ENCODE measurements at places on chromosomes 7 and 10.

DNA sequence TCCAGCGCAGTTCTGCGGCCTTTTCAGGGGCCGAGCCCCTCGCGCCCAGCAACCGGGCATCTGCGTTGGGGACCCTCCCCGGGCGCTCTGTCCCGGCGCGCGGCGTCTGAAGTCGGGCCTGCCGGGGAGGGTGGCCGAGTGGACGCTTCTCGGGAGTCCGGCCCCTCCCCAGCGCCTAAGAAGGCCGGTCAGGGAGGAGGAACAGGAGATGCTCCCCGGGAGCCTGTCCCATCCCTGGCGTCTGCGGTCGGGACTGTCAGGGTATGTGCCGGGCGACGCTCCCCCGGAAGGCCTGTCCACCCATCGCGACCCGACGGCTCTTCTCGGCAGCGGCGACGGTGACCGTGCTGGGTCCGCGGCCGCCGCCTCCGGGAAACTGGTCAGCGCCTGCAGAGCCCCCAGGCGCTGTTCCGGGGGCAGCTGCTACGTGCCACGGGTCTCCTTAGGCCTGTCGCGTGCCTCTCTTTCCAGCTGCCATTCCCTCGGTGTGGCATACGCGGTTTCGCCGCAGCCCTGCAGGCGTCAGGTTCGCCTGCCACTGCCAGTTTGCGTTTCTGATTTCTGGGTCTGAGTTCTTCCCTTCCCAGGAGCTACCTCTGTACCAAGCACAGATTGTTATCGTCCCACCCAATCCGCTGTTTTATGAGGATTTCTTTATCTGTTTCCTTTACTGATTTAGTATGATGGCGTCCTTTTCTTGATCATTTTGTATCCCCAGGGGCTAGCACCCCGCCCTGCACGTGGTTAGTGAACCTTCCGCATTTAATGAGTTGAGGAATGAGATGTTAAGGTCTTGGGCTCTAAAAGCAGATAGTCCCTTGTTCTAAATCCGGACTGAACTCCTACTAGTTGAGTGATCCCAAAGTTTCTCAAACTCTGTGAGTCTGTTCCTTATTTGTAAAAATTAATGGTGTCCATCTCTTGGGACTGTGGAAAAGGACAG is 782 bp downstream of the IFIT5 start:
- peak; percentile 28 for DNase-seq

DNA sequence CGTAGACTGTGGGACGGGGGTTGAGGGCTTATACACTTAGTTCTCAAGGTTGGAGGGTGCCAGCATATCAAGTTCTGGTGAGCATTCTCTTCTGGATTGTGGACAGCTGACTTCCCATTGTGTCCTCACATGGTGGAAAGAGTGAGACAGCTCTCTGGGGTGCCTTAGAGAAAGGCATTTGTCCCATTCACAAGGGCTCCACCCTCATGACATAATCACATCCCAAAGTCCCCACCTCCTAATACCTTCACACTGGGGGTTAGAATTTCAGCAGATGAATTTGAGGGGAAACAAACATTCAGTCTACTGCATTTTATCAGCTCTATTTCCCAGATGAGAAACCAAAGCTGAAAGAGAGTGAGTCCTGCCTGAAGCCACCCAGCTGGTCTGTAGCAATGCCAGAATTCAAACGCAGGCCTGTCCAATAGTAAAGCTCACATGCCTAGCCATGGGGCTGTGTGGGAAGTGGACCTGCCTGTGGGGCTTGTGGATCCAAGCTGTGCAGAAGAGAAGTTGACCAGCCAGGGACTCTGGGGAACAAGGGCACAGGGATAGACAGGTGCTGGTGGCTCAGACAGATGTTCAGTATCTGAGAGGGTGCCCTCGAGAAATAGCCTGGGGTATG is 34.9 kb upstream of the LOXL4 start:
- DNase-seq: no peak

DNA sequence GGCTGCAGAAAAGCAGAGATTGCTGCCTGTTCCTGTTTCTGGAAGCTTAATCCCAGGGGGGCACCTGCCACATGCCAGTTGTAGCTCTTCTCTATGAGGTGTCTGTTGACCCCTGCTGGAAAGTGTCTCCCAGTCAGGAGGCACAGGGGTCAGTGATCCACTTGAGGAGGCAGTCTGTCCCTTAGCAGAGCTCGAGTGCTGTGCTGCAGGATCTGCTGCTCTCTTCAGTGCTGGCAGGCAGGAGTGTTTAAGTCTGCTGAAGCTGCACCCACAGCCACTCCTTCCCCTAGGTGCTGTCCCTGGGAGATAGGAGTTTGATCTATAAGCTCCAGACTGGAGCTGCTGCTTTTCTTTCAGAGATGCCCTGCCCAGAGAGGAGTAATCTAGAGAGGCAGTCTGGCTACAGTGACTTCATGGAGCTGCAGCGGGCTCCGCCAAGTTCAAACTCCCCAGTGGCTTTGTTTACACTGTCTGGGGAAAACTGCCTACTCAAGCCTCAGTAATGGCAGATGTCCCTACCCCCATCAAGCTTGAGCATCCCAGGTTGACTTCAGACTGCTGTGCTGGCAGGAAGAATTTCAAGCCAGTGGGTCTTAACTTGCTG is 57.6 kb upstream of the CROT start:
- no peak for DNase-seq

DNA sequence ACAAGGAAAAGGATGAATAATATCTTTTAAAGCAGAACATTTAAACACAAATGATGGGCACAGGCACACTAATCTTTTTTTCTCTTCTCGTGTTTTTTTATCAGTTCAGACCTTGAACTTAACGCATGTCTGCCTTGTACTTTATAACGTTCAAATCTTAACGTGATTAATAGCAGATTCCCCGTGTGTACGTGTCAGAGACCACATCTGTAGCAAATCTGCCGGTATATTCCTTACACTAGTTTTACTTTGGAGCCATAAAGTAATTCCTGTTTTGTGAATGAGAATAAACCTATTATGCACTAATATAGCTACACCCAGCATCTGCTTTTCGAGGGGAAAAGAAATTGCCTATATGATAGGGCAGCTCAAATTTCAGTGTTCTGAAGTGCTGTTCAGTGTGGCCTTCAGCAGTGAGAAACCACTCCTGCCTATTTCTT is 166.0 kb upstream of the TCF7L2 start:
- DNase-seq: no peak

GRCh38 chr10:65413001-65413400 is 1512.8 kb upstream of the LRRTM3 start:
- DNase-seq: no peak

DNA sequence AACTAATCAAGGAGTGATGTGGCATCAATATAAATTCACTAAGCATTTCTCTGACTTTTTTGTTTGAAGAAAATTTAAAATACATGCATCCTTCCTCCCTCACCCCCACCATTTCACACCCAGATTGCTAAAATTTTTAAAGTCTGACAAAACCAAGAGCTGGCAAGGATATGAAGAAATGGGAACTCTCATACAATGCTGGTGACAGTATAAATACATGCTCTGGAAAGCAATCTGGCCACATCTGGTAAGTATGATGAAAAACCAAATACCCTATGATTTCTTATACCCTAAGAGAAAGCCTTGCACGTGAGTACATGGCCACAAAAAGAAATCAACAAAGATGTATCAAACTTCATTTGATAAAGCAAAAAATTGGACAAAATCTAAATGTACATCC is 31.2 kb downstream of the P4HA1 start:
- DNase-seq: no peak

DNA sequence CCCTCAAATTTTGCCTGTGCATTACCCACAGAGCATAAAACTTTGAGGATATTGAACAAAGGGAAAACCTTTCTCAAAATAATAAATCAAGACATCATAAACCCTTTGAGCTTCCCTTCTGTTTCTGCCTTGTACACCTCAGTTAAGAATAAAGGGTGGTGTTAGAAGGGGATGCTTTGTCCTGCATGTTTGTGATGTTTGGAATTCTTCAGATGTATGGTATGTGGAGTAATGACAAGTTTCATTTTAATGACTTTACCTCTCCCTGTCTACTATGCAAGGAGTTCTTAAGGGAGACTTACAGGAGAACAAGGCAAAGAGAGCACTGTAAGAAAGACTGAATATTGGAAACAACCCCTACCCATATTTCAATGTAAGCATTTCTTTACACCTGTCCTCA is 99.2 kb downstream of the HECW1 start:
- no peak for DNase-seq

- DNase-seq: no peak
These were observed 852 bp upstream of the KLF6 start for GRCh38 chr10:3785851-3786271.

DNA sequence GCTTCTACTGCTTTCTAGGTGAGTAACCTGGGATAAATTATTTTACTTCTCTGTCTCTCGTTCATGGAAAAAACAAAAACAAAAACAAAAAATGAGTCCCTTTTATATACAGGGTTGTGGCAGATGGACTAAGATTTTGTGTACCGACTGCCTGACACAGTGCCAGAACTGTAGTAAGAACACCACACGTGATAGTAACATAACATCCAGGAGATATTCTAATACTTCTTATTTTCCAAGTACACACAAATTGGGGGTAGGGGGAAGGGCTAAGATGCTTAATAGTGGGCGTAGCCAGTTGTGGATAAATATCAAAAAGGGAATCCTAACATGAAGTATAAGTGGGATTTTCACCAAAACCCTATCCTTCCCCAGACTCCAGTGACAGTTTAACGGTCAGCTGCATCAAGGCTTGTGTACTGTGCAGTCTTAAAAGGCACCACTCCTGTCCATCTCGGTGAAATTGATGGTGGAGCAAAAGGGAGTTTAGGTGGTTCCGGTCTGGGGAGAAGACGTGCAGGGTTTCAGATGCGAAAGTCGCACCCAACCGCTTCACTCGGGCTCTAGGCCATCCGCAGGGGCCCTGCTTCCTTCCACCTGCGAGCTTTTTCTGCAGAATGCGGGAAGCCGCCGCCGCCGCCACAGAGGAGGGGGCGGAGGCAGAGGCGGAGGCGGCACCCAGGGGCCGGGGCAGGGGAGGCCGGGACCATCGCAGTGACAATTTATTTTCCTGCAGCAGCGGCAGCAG is at the start of gene STAMBPL1:
STAMBPL1 (plus strand) TSS at position 712 of the 748 bp plus-strand sequence. CDS start 21,464 bp downstream, outside the sequence.
- DNase-seq: peak; percentile 66

GRCh38 chr10:80407812-80408241 is 524 bp upstream of the PRXL2A start:
- peak; percentile 40 for DNase-seq

DNA sequence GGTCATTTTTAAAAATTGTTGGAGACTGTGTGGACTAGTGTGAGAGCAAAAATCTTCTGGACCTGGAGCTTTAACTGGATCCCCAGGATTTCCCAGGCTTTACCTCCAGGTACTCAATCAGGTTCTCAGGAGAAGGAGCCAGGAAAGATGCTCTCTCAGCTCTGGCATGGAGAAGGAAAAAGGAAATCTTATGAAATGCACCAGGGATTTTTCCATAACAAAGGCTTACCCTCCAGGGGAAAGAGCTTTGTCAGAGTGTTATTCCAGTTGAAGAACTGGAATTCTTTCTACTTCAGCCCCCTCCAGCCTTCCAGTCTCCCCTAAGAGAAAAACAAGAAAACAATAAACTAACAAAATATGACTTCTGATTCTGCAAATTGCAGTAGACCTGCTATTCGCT is 436.7 kb upstream of the ANKRD30A start:
- no peak for DNase-seq

DNA sequence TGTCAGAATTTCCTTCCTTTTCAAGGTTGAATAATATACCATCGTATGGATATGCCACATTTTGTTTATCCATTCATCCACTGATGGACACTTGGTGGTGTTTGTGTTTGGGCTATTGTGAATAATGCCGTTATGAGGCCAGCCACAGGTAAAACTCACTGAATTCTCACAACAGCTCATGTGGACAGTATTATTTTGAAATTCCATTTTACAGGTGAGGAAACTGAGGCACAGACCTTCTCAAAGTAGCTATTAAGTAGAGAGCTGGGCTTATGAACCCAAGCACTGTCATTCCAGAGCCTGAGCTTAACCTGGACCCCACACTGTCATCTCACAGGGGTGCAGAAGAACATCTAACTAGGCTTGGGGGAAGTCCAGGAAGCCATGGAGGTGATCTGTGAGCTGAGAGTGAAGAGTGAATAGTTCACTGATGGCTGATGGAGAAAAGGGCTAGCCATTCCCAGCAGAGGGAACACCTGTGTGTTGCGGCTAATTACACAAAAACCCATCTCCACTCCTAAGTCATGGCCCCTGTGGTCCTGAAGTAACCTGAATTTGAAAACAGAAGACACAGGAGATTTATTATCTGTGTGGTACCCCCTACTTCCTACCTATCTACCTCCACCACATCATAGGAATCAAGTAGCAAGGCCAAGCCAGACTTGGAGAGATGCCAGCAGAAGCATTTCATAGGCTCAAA is 8.7 kb downstream of the INMT start:
- no peak for DNase-seq

- no peak for DNase-seq
These were observed 185.9 kb upstream of the ASAH2 start for GRCh38 chr10:50437248-50437647.

- DNase-seq: no peak
These were observed 6.9 kb upstream of the ATP6V0E2 start for GRCh38 chr7:149866779-149867447.

DNA sequence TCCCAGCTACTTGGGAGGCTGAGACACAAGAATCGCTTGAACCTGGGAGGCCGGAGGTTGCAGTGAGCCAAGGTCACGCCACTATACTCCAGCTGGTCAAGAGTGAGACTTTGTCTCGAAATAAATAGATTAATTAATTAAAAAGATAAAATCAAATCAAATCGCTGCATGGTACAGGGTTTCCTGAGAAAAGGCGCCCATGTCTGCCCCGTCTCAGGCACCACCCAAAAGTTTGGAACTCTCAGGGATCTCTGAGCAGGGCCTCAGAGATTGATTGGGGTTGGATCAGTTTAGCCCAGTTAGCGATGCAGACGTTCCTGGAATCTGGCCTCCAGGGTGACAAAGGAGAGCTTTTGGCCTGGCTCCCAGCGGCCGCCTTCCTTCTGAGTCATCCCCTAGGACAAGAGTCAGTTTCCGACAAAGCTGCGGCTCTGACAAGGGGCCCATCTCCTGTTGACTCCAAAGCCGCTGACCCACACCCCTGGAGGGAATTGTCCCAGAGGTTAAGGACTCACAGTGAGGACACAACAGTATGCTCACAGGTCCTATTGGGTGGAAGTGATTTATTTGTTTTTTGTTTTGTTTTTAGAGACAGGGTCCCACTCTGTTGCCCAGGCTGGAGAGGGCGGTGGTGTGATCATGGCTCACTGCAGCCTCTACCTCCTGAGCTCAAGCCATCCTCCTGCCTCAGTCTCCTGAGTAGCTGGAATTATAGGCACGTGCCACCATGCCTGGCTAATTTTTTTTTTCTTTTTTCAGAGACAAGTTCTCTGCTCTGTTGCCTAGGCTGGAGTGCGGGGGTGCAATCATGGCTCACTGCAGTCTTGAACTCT is 6.8 kb downstream of the ORAI2 start:
- DNase-seq: no peak

DNA sequence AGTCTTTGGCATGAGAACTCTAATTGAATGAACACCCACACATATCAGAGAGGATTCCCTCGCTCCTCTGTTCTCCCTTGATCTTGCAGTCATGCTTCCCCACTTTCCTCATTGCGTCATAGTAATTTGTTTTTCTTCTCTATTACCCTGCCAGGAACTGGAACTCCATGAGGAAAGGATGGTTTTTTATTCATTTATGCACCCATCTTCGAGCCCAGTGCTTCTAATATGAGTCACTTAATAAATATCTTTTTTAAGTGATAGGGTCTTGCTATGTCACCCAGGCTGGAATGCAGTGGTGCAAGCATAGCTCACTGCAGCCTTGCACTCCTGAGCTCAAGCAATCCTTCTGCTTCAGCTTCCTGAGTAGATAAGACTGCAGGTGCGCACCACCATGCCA is 83.5 kb downstream of the OTUD1 start:
- DNase-seq: no peak

- no peak for DNase-seq
These were observed 23.1 kb downstream of the PRF1 start for GRCh38 chr10:70579234-70580002.

- DNase-seq: no peak
These were observed 346.2 kb upstream of the AOAH start for GRCh38 chr7:37070471-37070870.
